ENCODE measurements at places on chromosomes 4 and X.

- DNase-seq, result no peak
Observed at GRCh38 chrX:154818916-154819770, 13.9 kb upstream of the MPP1 start.

DNA sequence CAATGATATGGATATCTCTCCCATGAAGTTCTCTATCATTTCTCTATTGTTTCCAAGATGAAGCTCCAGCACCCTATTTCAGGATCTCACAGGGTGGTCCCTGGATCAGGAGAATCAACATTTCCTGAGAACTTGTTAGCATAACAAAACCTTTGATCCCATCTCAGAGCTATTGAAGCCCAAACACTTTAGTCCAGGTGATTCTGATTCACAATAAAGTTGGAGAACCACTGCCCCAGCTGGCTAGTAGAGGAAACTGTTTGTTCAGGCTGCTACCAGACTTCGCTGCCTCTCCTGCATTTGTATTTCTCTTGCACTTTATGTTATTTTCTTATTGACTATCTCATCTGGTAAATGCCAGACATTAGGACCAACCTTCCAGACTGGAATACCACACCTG, 65.4 kb downstream of the CEP44 start:
- DNase-seq, result no peak

- no peak for DNase-seq
Observed at GRCh38 chrX:41607264-41607832, 81.4 kb upstream of the GPR34 start.

GRCh38 chr4:67885762-67886161, 2.0 kb upstream of the TMPRSS11D start:
- DNase-seq, result no peak

GRCh38 chr4:46993075-46994006, at the start of gene GABRA4:
TSS of gene GABRA4 (minus strand) at chr4:46993581. CDS start at chr4:46993424, 157 bp downstream.
- no peak for DNase-seq

DNA sequence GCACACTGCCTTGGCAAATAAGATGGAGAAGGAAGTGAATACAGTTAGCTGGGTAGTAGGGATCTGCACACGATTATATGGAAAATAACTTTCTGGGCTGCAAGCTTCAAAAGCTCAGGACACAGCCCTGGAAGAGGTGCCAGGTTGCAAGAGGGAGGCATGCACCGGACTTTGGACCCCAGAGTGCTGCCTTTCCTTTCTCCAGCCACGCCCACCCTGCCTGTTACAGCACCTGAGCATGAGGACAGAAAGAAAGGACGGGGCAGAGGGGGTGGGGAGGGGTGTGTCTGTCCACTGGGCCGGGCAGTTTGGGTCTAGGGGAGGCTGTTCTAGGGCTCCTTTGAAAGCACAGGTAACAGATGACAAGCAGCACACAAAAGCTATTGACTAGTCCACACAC, 152.8 kb downstream of the ENPP6 start:
- DNase-seq, result no peak

GRCh38 chr4:5863461-5864113, 29.3 kb downstream of the CRMP1 start:
- DNase-seq, result no peak

GRCh38 chr4:104330125-104330905, 164.4 kb downstream of the CXXC4 start:
- no peak for DNase-seq

- no peak for DNase-seq
Observed at GRCh38 chr4:24426557-24426956, 157.8 kb downstream of the DHX15 start.

DNA sequence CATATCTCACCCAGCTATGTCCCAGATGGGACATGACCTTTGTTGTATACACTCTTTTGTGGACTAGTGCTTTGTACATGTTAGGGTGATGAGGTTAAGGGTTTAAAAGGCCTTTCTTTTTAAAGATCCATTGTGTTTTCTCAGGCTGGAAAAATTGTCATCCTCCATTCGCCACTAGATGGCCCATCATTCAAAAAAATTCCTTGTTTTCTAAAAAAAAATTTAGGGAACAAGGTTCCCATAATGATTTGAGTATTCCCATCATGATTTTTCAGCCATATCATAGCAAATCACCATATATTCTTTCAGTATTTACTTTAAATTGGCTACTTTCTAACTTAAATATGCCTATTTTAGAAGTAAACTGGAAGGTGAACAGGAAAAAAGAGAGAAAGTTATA, 91.9 kb upstream of the TMEM164 start:
- DNase-seq, result no peak

GRCh38 chr4:147969573-147970385, 237.9 kb downstream of the ARHGAP10 start:
- no peak for DNase-seq

DNA sequence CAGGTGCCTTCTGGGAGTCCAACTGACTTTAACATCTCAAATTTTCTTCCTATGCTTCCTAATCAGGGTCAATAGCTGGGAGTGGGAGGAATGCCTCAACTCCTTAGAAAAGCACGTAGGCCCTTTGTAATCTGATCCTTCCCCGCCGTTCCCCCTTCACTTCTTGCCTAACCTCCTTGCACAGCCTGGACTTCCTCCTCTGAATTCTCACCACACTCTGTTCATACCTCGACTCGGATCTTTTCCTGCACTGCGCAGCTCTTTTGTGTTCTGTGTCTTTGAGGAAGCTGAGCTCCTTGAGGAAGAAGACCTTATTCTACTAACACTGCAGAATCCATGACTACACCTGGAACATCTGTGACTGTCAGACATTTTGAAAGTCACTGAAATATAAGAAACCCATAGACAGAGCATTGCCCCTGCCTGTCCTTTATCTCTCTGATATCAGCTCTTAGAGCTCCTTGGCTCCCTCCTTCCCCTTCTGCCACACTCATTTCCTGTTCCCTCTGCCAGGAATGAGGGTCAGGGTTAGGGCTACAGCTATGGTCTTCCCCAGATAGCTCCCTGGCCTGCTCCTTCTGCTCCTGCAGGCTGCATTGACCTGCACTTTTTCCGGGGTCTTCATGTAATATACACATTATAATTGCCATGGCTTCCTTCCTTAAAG, 140.2 kb upstream of the LDB2 start:
- DNase-seq, result no peak

- DNase-seq, result no peak
Observed at GRCh38 chr4:92447255-92447905, 143.6 kb downstream of the GRID2 start.

DNA sequence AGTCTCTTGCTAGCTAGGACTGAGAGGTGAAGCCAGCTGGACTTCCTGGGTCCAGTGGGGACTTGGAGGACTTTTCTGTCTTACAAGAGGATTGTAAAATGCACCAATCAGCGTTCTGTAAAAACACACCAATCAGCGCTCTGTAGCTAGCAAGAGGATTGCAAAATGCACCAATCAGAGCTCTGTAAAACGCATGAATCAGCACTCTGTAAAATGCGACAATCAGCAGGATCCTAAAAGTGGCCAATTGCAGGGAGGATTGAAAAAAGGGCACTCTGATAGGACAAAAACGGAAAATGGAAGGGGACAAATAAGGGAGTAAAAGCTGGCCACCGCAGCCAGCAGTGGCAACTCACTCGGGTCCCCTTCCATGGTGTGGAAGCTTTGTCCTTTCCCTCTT, 65.6 kb upstream of the DUSP21 start:
- no peak for DNase-seq

GRCh38 chr4:36237366-36238313, 6.7 kb downstream of the ARAP2 start:
- DNase-seq, result no peak

- no peak for DNase-seq
Observed at GRCh38 chrX:108165383-108166111, 74.0 kb downstream of the ATG4A start.

DNA sequence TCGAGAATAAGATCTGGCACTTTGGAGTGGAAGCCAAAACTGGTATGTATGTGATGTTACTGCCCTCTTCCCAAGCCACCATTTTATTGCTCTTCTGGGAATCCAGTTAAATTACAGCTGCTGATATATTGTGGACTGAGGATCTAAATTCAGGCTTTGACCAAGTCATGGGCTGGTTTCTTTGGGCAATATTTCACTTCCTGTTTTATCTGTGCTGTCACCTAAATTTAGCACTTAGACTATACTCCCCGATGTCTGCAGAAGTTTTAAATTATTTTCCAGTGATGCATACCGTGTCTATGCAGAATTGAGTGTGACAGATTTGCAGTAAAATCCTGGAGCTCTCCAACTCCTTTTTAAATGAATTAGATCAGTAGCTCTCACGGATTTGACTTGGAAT, 100.0 kb downstream of the TEX13A start:
- no peak for DNase-seq

DNA sequence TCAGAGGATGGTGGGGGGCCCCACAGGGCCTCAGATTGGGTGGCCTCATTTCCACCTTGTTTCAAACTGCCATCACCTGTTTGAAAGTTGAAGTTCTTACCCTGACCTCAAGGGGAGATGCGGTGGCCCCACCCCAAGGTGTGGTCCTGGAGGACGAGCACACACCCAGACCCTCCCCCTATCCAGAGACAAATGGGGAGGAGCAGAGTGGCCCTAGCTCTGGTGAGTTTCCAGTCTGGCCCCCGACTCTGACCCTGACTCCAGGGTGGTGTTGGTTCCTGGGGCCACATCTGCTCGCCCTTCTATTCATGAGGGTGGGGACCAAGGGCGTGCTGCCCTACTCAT, 36.3 kb upstream of the ADRA2C start:
- DNase-seq, result no peak

DNA sequence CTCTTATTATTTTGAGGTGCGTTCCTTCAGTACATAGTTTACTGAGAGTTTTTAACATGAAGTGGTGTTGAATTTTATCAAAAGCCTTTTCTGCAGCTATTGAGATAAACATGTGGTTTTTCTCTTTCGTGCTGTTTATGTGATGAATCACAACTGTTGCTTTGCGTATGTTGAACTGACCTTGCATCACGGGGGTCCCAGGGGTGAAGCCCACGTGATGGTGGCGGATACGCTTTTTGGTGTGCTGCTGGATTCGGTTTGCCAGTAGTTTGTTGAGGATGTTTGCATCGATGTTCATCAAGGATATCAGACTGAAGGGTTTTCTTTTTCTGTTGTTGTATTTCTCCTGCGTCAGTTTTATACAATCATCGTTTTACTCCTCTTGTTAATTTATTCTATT, 4.6 kb upstream of the H2BW1 start:
- no peak for DNase-seq

DNA sequence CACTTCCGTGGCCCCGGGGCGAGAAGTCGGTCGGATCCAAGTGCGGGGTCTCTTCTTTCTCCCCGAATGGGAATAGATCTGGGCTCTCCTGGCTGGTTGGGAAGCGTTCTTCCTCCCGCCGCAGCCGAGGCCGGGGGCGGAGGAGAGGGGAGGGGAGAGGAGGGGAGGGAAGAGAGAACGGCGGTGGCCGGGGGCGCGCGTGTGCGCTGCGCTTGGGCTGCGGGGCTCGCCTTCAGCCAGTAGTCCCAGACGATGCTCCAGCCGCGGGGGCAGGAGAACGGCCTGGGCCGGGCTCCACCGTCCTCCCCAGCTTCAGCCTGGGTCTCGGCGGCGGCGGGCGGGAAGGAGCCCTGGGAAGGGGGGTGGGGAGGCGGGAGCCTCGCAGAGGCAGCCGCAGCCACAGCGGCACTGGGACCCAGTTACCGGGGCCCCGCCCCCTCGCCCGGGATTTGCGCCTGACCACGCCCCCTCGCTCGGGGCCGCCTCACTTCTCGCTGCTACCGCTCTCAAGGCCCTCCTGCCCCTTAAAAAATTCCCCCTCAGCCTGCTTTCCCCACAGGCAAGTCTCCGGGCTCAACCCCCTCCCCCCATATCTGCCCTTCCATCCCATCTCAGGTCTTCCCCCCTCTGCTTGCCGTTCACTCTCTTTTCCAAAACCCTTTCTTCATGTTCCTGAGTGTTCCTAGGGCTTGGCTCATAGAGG, at the start of gene FGD1:
Gene FGD1, minus strand, starts transcription at position 421 of the 703 bp plus-strand sequence. CDS start 802 bp downstream, outside the sequence.
- DNase-seq, result no peak

- no peak for DNase-seq
Observed at GRCh38 chrX:333611-334311, 15.2 kb upstream of the GTPBP6 start.

DNA sequence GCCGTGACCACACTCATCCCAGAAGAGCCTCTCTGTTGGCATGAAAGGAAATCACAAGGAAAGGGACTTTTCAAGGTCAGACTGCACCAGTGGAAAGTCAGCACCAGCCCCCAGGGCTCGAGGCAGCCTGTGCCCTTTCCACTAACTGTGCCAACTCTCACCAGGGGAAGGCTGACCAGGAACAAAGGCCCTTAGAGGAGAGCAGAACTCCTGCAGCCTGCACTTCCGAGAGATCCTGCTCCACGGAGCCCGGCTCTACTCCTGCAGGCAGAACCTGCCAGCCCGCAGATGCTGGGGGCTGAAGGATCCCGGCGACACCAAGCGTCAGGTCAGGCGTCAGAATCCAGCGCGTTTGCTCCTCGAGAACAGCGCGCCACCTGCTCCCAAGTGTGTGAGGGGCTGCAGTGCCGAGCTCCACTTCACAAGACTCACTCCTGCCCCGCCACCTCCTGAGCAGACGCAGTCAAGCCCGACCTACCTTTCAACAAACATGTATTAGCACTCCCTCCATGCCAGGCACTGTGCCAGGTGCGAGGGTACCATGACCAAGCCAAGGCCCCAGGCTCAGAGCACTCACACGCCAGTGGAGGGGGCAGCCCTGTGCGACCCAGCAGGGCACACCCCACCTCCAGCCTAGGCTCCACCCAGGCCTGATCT, 13.6 kb upstream of the HELT start:
- DNase-seq, result no peak

GRCh38 chrX:22399437-22400192, 126.9 kb downstream of the CBLL2 start:
- no peak for DNase-seq

DNA sequence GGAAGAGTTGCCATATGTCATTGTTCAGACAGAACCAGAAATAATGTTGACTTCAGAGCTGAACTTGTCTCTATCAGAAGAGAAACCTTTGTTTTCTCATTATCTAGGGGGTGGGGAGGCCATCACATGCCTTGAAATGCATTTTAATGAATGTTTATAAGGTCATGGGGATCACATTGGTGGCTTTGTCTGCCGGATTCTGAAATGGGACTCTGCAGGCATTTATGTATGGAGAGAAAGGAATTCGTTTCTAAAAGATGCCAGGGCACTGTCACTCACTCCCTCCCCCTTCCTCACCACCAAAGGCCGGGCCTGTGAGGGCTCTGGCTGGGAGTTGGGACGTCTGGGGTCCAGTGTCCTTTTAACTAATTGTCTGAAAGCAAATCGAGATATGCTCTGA, 102.2 kb downstream of the MAMLD1 start:
- DNase-seq, result no peak

GRCh38 chr4:130573742-130574141, 1477.8 kb downstream of the C4orf33 start:
- DNase-seq, result no peak

GRCh38 chr4:168945291-168945690, 64.8 kb downstream of the CBR4 start:
- DNase-seq, result no peak

- no peak for DNase-seq
Observed at GRCh38 chr4:10535912-10536311, 78.7 kb upstream of the ZNF518B start.

- DNase-seq, result no peak
Observed at GRCh38 chrX:16882169-16882568, 12.0 kb upstream of the RBBP7 start.

GRCh38 chr4:159212675-159213293, 109.9 kb downstream of the RAPGEF2 start:
- DNase-seq, result no peak
